RPMI8226 (cell line): ENCODE measurements at places on chromosomes 5 and 9.

GRCh38 chr9:109416135-109416706 is 81.9 kb downstream of the PTPN3 start:
- no peak for DNase-seq

GRCh38 chr5:103498800-103499551 is 63.6 kb downstream of the NUDT12 start:
- DNase-seq, result no peak

DNA sequence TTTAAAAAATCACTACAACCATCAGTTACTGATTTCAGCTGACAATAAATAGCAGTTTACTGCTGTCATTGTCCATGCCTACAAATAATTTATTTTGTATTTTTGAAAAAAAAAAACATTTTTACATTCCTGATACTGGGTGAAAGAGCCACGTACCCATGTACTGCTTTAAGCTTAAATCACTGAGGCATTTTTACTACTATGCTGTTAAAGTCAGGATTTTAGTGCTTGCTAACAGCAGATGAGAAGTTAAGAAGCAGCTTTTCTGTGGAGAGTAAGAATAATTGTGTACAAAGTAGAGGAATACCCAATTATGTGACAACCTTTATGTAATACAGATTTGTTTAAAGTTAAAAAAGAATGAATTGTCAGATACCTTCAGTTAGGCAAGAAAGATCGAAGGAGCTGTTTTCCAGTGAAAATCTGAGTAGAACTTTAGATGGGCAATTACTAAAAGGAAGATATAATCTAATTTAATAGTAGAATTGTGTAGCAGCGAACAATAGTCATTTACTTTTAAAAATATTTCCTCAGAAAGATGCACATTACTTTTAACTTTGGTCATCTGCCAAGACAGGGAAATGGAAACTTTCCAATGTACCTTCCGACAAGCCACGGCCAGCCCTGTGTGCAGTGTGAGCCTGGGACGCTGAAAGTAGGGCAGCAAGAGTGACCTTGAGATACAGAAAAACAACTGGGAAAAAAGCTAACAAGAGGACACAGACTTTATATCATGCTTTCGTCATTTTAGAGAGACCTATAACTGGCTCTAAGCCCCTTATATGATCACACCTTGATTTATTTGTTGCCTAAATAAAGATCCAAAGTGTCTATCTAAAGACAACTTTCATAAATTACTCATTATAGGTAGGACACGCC is 39.9 kb downstream of the RHOBTB3 start:
- no peak for DNase-seq

DNA sequence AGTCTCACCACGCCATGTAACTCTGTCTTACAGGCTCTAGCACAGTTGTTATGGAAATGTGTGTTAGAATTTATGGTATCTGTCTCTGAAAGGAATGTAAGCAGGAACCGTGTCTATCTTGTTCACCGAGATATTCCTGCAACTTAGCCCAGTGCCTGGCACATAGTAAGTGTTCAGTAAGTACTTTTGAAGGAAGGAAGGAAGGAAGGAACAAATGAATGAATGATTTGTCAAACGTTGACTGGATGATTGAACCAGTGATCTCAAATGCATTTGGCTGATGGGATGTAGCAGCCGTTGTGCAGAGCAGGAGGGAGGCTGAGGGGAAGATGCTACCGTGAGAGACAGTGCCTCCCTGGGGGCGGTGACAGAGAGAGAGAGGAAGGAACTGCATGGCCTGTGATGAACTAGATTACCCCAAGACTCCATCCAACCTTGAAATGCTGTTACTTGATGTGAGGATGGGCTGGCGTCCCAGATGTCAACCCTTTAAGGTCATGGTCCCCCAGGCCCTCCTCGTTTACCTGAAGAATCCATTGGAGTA is 47.5 kb upstream of the PPARGC1B start:
- DNase-seq, result no peak

DNA sequence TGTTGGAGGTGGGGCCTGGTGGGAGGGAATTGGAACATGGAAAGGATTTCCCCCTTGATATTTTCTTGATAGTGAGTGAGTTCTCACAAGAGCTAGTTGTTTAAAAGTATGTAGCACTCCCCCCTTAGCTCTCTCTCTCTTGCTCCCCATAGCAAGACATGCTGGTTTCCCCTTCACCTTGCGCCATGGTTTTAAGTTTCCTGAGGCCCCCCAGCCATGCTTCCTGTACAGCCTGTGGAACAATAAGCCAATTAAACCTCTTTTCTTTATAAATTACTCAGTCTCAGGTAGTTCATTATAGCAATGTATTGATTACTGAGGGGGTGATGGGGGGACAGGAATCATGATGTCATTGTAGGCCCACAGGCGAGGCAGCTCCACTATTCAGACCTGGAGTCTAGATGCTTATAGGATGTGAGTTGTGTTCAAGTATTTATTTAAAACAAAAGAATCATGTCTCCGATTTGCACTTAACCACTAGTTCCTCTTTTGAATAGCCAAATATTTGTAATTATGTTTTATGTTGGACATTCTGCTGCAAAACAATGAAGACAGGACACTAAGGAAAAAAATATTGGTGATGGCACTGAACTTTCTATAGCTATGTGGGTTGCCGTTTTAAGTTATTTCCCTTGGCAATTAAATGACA is 156.6 kb downstream of the TMEM38B start:
- DNase-seq, result no peak

GRCh38 chr5:5794118-5794560 is 371.7 kb downstream of the ICE1 start:
- DNase-seq, result no peak

DNA sequence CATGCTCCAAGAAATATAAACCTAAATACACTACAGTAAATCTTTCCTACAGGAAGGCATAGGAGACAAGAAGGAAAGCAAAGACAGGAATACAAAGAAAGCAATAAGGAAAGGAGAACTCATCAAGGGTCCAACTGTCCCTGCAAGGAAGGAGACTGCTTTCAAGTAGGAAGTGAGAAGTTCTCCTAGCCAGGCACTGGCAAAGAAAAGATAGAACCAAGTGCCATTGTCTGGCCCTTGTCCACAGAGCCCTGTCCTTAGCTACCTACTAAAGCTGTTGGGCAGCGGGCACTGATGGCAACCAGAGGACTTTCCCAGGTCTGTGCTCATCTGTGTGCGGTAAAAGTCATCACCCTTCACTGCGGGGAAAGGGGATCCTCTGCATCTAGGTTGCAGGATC is 108.2 kb downstream of the KLHL3 start:
- no peak for DNase-seq

GRCh38 chr9:96523374-96523773 is 73.4 kb downstream of the HABP4 start:
- DNase-seq, result no peak

- DNase-seq, result no peak
Measured at GRCh38 chr5:96893342-96893741, 17.0 kb downstream of the ERAP2 start.

DNA sequence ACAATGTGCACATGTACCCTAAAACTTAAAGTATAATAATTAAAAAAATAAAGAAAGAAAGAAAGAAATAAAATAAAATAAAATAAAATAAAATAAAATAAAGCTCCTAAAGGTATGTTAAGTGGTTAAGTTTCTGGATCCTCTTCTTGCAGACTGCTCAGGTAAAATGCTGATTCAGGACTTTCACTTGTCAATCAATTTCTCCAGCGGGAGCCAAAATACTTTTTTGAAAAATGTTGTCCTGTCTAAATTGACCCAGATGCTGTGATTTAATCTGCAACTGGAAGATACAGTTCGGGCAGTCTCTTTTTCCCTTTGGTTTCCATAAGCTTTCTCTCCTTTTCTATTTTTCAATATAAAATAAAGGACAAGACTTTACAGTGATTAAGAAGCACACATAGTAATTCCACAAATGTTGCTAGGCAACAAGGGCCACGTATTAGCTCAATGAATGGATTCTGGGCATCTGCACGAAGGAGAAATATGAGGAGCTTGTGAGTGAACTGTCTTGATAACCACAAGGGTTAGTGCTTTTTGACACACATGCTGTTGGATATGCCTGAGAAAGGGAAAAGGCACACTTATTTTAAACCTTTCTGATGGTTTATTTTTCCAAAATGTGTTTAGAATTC is 38.6 kb downstream of the HTR4 start:
- DNase-seq, result no peak

- DNase-seq, result no peak
Measured at GRCh38 chr9:115121181-115121580, 3.2 kb upstream of the TNC start.

DNA sequence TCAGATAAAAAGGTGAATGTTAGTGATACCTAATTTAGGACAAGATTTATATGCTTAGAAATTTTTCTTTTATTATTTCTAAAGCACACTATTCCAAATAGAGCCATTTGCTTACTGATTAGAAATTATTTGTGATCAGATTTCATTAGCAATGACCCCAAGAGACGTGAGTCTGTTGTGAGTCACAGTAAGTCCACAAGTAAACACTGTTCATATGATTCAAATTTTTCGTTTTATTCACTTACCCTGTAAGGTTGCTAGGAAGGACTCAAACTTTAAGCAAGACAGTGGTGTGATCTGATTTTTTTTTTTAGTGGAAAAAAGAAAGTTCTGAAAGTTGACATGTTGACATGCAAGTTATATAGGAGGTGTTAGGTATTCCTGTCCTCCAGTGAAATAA is 1.2 kb downstream of the CARD6 start:
- no peak for DNase-seq

DNA sequence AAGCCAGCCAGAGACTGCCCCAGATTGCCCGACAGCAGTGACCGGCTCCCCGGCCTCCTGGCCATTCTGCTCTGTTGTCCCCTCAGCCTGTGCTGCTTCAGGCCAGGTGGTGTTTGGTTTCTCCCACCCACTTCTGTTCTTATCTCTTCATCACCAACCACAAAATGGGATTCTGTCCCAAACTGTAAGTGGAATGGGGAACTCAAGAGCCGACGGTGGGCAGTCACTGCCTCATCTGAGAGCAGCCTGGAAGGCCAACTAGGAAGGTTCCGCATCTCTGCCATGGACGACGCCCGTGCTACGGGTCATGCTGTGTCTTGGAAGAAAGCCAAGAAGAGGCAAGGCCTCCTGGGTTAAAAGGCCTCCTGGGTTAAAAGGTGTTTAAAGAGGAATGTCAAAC is 219.0 kb upstream of the PIK3R1 start:
- no peak for DNase-seq

DNA sequence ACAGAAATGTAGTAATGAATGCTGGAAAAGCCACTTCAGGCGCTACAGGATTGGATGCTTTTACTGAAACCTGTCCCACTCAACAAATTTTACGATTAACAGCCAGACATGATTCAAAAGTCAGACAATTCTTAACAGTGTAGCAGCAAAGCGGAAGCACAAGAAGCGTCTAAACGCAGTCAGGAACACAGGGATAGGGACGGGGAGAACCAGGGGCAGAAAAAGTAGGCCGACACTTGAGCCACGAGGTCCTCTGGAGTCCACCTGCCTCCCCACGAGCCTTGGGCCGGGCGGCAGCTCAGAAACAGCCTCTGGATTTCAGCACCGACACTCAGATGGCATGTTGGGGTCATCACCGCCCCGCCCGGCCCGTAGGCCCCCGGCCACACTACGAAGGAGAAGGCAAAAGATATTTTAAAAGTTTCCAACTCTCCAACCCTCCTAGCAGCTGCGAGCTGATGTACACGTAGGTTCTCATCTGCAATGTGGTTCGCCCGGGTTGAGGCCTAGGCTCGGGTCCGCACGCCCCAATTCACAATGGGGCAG is 615 bp downstream of the RACK1 start:
- peak; percentile 29 for DNase-seq

GRCh38 chr5:76718880-76719279 is 3.0 kb downstream of the F2R start:
- DNase-seq, result no peak

DNA sequence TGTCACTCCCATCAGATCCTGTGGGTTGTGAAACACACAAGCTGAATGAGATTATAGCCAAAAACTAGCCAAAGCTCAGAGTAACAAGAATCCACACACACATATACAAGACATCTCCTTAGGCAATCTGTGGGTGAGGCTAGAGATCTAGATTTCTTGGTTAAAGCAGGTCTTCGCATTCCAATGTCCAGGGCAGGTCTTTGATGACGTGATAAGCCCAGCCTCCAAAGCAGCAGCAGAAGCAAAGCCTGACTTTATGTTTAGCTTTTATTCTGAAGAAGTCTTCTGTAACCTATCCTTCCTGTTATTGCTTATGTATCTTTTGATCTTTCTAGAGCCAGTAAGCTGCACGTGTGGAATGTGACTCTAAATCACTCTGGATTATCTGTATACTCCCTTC is 199.1 kb upstream of the SLC30A5 start:
- DNase-seq, result no peak

GRCh38 chr5:403995-404394 is 39.0 kb upstream of the EXOC3 start:
- DNase-seq, result no peak

DNA sequence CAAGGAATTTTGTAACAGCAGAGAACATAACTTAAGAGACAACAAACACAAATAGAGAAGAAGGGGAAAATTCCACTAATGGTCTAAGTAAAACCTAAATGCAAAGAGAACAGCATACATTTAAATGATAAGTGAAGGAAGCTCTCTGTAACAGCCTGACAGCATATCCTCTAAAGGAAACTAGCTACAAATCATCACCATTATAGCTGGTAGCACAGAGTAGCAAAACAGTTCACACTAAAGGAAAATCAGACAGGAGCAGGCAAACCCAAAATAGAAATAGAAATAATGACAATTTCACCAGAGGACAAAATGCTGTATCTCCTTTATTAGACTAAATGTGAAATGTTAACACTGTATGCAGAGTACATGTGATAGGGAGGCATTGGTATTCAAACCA is 532.8 kb downstream of the PTPRD start:
- DNase-seq, result no peak

DNA sequence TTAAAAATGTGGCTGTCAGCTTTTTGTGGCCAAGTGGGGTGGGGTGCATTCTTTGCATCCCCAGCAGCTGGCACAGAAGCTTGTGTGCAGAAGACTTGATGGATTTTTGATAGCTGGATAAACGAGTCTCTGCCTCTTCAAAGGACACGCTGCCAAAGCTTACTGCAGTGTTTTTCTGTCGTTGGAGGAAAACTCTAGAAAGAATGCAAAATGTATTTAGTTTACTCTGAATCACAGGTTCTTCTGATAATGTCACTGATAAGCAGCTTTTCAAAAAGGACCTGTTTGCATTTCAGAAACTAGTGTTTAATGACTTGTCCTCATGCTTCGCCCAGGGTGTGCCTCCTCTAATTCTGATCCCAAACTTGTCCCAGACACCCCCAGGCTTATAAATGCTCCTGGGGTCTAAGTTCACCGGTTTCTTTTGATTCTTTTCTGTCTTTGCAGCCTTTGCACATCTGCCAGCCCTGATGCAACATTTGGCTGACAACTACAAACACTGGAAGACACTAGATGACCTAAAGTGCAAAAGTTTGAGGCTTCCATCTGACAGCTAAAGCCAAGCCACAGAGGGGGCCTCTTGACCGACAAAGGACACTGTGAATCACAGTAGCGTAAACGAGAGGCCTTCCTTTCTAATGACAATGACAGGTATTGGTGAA is 66.0 kb downstream of the WDR41 start:
- no peak for DNase-seq

DNA sequence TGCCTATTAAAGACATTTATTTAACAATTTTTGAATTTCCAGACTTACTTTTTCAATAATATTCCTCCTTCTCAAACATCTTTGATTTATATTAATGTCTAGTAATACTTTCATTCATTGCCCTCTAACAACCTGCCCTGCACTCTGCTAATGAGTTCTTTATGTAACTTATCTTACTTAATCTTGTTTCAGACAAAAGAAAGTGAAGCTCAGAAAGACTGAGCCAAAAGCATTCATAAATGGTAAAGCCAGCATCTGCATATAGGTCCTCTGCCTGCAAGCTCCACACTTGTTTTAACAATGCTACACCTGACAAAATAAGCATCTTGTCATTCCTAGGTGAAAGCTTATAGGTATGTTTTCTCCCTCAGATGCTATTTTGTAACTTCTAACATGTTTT is 2.4 kb upstream of the TNPO1 start:
- DNase-seq, result no peak
